ENCODE measurements at places on chromosomes 12 and 14.

- DNase-seq, result no peak
These were observed 308.0 kb downstream of the ITPR2 start for GRCh38 chr12:26524862-26525465.

DNA sequence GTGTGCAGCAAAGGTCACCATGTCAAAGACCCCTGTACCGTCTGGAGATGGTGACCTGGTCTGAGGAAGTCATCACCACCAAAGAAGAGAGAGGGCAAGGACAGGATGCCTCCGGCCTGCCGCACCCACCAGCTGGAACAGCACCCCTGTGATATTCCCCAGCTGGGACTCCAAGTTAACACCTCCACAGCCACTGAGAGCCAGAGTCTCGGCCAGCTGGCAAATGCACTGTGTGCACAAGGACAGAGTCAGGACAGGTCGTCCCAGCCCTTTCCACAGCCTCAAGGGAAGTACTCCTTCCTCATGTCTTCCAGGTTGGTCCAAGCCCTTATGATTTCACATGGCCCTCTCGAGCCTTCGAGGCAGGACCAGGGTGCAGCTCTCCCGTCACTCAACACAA is 19.3 kb upstream of the FKBP4 start:
- DNase-seq, result no peak

- DNase-seq, result no peak
These were observed 18.6 kb downstream of the ZDHHC17 start for GRCh38 chr12:76782526-76782925.

GRCh38 chr12:92649511-92650227 is 53.1 kb upstream of the PLEKHG7 start:
- peak; percentile 16 for DNase-seq

DNA sequence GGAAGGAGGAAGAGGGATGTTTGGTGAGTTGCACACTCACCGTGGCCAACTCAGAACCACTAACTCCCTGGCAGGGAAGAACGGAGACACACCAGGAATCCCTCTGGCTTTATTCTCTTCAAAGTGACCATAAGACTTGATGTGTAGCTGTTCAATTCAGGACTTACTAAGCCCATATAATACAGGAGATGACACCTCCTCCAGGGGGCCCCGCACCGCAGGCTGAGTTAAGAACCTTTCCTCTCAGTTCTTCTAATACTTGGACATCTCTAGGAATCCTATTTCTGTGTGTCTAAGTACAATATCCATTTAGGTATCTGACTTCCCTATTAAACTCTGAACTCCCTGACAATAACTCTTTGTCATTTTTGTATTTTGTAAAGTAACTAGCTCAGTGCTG is 49.5 kb downstream of the DCAF4 start:
- DNase-seq, result no peak

DNA sequence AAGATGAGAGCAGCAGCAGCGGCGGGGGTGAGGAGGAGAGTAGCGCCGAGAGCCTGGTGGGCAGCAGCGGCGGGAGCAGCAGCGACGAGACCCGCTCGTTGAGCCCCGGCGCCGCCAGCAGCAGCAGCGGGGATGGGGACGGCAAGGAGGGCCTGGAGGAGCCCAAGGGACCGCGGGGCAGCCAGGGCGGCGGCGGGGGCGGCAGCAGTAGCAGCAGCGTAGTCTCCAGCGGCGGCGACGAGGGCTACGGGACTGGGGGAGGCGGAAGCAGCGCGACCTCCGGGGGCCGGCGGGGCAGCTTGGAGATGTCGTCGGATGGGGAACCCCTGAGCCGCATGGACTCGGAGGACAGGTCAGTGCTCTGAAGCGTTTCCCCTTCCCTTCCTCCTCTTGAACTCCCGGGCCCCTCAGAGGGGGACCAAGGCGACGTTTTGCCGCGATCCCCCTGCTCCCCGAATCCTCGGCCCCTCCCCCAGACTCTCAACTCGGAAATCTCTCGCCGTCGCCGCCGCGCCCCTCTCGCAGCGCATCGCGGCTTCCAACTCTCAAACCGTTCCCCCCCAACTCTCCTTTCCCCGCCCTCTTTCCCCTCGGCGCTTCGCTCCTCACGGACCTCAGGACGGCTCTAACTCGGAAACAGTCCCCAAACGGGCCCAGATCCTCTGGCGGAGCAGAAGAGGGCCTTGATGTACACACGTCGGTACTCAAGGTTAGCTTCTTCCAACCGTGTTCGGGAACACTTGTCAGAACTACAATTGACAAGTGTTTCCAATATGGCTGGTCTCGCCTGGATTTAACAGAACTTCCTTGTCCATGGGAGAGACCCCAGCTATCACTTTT is 947 bp downstream of the AEBP2 start:
- DNase-seq, result no peak

- no peak for DNase-seq
These were observed 20.4 kb downstream of the YAF2 start for GRCh38 chr12:42217656-42218055.

- peak; percentile 45 for DNase-seq
These were observed 407 bp downstream of the HEATR5A start for GRCh38 chr14:31419967-31420318.

- no peak for DNase-seq
These were observed 8.2 kb downstream of the FAM234B start for GRCh38 chr12:13052421-13052820.

All from substantia nigra (tissue), 51 donors.